ENCODE measurements at places on chromosomes 12 and 14. TPM values are rescaled to one million over a fixed set of nuclear protein-coding genes. Genes with fewer than 3 reads are reported as not detected.

SERPINA3 gene
- total RNA-seq = not detected

RHOF gene
- 31.1 TPM for total RNA-seq

ERBB3 gene
- total RNA-seq = 33.7 TPM

SDSL gene
- total RNA-seq = 0.74 TPM

LAG3 gene
- 7.3 TPM for total RNA-seq

- DNase-seq = no peak
These were observed 1.8 kb downstream of the HNRNPC start for GRCh38 chr14:21267431-21267845.

DNA sequence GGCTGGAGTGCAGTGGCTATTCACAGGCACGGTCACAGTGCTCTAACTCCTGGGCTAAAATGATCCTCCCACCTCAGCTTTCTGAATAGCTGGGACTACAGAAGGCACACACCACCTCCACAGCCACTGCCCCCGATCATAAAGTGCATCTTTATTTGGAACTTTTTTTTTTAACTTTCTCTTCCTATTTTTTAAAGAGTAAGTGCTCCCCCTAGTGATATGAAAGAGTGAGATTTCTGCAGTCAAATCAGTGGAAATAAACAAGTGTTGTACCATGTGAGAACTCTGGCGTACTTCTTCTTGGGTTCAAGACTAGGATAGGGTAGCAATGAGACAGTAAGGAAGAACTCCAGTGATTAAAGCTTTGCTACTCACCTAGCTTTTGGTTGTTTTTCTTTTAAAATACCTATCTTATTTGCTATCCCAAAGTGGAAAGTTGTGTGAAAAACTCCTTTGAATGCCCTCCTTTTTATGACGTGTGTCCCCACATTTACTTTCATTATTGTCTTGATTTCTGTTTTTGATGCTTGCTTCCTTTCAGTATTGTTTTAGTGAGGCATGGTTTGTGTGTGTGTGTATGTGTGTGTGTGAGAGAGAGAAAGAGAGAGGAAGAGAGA, 6.6 kb downstream of the PPP4R4 start:
- DNase-seq = no peak

DNA sequence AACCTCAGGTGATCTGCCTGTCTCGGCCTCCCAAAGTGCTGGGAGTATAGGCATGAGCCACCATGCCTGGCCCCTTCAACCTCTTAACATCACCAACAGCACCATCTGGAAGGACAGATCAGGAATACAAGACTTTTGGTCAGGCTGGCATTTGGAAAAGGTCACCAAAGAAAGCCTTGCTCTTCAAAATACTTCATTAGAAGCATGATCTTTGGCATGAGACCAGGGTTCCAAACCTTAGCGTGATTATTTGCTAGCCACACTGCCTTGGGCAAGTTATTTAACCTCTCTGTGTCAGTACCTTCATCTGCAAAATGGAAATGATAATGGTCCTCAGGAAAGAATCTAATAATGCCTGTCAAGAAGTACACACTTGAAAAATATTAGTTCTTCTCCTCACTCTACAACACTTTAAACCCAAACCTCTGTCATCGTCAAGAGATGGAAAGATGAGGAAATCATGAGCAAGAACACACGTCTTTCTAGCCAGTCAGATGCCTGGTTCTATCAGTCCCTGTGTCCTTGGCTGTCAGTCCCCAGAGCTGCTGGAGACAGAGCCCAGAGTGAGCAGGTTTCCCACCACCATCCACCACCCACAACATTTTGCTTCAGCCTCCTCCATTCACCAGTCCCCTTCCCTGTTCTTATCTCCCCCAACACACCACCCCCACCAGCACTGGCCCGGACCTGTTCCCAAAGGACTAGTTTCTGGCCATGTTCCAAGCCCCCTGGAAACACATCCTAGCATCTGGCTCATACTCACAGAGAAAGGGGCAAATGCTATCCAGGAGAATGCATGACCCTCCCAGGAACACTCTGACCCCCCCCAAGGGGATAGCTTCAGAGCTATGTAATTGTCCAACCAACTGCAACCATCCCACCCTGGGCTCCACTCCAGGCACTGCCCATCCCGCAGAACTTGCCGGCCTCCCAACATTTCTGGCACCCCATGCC, 2.0 kb downstream of the ADCY6 start:
- DNase-seq = no peak

GRCh38 chr12:94205822-94206221, 57.4 kb downstream of the PLXNC1 start:
- no peak for DNase-seq

- DNase-seq = no peak
These were observed at the start of gene IFNG-AS1 for GRCh38 chr12:67989184-67989920. TSS of gene IFNG-AS1 (plus strand) at chr12:67989447.

DNA sequence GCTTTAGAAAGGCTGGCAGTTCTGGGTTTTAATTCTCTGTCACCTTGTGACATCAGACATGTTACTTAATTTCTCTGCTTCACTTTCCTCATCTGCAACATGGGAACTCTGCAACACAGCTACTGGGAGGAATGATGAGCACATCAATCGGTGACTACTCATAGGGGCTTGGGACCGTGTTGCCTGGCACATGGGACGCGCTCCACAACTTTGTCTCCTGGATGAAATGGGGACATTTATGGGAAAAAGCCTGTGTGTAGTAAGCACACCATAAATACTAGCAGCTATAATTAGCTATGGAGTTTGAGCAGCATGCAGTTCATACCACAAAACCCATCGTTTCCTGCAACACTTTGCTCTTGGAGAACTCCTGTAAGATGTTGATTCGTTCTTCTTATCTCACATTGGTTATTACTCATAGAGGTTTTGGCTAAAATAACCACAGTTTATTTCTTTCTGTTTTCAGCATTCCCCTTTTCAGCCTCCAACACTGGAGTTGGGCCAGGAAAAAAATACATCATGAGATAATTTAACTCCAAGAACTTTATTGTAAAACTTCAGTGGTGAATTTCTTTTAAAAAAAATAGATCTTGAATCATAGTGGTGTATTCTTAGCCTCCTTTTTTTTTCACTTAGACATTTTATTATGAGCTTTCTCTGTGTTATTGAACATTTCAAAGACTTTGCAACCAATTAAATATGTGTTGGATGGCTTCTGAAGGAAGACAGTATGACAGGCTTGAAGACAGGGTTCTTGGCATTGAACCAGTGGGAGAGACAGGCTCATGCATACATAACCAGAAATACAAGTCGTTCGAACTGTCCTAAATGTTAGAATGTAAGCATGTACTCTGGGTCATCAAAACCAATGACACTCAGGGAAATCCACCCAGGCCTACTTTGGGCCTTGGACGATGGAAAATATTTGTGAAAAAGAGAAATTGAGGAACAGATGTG, 72.7 kb downstream of the RIN3 start:
- no peak for DNase-seq

DNA sequence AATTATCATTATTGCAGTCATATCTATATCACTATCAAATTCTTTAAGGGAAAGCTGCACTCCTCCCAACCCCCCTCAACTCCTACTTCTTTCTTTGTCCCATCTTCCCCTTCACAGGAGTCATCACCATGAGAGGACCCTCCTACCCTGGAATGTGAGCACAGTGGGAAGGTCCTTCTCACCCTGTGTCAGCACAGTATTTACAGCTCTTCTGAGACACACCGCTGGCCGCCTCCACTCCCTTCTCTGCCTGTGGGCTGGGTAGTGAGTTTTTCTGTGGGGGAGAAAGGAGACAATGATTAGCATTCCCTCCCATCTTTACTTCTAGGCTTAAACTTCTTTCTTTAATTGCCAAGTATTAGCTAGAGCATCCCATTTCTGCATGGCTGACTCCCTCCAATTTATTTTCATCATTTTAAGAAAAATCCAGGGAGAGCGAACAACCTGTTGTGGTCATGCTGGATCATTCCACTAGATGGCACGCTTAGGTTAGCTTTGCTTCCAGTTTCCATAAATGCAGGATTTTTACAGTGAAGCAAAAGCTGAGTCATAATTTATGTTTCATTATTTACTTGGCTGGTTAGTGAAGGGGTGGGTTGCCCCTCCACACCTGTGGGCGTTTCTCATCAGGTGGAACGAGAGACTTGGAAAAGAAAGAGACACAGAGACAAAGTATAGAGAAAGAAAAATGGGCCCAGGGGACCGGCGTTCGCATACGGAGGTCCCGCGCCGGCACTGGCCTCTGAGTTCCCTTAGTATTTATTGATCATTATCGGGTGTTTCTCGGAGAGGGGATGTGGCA, 188.5 kb downstream of the ALX1 start:
- DNase-seq = peak; percentile 49

DNA sequence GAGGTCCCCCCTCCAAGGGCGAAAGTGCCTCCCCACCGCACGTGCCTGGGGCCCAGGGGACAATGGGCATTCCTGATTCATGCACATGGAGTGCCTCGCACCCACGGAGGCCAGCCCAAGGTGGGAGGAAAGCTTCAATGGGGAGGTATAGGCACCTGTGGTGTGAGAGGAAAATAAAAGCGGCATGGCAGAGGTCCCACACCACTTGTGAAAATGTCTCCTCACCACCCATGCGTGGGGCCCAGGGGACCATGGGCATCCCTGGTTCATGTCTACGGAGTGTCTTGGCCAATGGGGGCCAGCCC, 384.7 kb downstream of the ALG10 start:
- DNase-seq = peak; percentile 1

- DNase-seq = no peak
These were observed 128.1 kb upstream of the C14orf180 start for GRCh38 chr14:104451474-104451873.
